ENCODE measurements at places on chromosomes 16 and 17.

DNA sequence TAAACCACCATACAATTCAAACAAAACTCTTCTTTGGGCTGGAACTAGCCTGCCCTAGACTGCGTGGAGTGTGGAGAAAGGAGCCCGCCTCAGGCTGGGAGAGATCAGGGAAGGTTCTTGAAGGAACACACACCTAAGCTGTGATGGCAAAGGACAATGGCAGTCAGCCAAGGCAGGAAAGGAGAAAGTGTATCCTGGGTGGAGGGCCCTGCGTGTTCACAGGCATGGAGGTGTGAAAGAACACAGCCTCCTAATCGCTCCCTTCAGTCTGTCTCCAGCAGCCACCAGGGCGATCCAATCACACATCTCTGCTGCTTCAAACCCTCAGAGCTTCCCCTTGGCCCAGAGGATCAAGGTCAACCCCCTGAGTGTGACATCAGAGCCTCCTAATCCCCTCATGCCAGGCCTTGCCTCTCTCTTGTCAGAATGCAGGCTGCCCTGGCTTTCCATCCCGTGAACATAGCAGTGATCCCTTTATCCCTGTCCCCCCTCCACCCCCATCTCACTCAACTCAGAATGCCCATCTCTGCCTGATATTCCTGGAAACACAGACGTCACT is 173.0 kb downstream of the KATNIP start:
- no peak for DNase-seq

DNA sequence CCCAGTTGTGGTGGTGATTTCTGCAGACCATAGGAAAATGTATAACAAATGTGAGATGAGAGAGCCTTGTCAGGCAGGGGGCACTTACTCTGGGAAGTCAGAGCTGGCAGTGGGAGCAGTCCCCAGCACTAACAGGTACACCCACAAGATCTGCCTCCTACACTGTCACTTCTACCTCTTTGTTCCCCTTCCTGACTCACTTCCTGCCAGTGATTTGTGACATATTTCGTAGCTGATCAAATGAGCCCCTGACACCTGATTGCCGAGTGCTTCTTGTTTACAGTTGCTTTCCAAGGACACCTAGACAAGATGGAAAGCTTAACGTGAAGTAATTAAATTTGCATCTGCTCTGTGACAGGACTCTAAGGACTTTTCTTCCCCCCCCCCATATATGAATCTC is 40.5 kb downstream of the FTO start:
- no peak for DNase-seq

GRCh38 chr16:65068151-65068740 is 53.6 kb downstream of the CDH11 start:
- no peak for DNase-seq

DNA sequence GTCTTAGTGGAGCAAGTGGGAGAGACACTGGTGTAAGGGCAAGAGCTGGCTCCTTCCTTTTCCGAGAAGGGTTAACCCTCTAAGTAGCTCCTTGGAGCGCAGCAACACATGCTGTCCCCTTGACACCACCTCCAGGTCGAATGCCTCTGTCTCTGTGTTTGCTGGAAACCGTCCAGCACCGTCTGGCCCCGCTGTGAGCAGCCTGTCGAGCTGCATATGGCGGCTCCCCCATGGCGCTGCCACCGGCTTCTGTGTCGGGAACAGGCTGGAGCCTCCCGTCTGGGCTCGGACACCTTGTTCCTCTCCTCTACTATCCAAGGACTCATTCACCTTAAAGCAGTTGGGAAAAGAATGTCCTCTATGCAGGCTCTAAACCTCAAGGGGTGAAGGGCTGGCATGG is 28.9 kb upstream of the WSCD1 start:
- no peak for DNase-seq

DNA sequence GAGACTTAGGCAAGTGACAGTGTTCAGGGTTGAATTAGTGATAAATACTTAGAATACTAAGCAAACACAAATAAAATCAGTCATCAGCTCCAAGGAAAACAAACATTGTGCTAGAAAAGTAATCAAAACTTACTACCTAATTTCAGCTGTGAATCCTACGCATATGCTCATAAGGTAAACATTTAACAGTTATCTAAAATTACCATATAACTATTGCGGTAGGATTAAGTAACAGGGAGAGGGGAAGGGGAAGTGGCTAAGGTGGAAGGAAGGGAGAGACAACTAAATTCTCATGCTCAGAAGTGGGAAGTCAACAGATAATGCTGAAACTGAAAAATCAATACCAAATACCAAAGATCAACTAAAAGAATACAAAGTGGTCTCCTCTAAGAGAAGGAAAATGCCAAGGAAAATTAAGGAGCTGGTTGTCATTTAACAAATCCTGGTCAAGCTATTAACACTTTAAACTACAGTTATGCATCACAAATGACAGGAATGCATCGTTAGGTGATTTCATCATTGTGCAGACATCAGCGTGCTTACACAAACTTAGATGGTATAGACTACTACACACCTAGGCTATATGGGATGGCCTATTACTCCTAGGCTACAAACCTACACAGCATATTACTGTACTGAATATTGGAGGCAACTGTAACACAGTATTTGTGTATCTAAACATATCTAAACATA is 20.0 kb downstream of the USP32 start:
- no peak for DNase-seq

DNA sequence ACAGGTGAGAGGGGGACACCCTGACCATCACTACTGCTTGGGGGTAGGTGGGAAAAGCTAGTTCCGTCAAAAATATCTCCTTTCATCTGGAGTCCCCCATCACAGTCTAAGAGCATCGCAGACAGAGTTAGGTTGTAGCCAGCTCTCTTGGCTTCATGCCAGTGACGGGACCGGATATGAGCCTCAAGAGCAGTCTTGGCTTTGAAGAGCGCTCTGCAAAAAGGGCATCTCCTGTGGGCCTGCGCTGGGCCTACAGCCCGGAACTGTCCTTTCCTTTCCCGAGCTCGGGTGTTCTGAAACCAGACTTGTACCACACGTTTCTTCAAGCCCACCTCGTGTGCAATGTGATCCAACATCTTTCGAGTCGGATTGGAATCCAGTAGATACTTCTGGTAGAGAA is 253.6 kb downstream of the ZFHX3 start:
- no peak for DNase-seq

DNA sequence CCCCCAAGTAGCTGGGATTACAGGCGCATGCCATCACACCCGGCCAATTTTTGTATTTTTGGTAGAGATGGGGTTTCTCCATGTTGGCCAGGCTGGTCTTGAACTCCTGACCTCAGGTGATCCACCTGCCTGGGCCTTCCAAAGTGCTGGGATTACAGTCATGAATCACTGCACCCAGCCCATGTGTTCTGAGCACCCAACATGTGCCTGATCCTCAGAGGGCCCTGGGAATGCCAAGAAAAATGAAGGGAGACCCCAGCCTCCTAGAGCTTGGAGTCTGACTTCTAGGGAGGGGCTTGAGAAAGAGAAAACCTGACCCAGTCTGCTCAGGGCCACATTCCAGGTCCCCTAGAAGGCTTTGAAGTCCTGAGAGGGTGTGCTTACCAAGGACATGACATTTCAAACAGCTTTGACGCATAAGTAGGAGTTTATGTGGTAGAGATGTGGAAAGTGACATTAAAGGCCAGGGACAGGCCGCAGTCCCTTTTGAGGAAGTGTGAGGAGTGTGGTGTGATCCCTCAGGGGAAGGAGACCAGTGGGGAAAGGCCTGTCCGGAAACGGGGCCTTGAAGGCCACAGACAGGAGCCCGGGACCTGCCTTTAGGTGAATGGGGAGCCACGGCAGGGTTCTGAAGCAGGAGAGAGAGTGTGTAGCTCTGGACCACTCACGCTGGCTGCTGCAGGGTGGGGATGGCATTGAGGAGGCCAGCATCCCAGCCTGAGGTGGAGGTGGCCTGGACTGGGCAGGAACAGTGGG is 1.1 kb upstream of the CCL22 start:
- DNase-seq, result no peak

DNA sequence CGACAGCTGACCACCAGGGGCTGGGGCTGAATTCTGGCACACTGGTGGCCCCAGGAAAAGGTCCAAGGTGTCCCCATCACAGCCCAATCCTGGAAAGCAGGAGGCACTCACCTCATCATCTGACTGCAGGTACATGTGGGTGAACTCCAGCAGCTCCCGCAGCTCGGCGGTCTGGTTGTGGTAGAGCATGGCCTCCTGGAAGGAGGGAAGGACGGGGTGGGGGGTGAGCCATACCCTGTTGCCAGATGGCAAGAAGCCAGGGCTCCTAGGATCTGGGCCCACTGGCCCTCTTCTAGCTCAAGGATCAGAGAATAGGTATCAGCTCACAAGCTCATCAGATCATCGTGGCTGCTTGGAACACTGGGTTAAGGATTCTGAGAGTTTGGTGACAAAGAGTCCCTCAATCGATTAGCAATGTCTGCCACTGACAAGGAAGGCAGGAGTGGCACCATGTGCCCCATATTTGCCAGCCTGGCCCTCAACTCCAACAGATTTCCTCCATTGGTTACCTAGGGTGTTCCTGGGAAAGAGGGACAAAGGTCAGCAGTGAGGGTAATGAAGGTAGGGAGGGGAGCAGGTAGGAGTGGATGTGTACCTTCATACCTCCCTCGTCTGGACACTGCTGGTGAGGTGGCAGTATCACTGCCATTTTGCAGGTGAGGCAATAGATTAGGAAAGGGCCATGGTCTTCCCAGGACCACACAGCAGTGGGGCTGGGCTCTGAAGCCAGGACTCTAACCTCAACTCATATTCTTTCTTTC is 4.9 kb downstream of the P3H4 start:
- DNase-seq, result no peak

GRCh38 chr16:15443753-15444152 is 9.4 kb downstream of the BMERB1 start:
- DNase-seq, result no peak

GRCh38 chr16:49353680-49354079 is 19.9 kb upstream of the C16orf78 start:
- DNase-seq, result no peak

DNA sequence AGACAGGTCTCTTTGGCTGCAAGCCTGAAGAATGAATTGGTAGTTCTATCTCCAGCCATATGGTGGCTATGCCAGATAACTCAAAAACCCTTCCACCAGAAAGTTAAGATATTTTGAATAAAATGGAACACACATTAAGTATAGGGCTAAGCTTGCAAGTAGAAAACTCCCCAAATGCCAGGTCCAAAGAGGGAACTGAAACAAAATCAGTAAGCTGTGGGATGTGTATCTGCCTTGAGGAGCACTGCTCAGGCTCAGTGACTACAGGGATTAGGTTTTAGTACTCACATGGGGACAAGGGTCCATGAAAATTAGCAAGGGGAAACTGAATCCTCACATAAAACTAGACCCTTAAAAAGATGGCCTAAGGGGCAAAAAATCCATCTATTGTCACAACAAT is 115.7 kb upstream of the PMFBP1 start:
- DNase-seq, result no peak

DNA sequence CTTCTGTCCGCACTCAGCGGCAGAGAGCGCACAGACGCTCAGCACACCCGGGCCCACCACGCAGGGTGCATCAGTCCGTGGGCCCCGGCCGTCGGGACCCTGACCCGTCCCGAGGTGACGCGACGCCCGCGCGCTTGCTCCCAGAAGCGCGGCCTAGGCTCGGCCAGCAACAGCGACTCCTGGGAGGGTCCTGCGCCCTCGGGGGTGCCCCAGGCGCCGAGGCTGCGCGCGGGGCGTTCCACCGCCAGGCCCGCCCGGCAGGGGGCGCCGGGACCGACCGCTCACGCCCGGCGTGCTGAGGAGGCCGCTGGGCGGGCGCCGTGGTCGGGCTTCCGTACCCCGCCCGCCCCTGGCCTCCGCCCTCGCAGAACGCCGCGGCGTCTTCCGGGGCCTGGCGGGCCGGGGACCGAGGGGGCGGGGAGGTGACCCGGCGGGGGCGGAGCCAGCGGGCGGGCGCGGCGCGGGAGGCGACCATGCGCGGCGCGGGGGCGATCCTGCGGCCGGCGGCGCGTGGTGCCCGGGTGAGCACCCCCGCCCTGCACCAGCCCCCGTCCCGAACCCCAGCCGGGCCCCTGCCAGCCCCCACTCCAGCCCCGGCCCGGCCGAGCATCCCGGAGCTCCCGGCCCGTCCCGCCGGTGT is at the start of gene CISD3:
Gene CISD3 (plus strand): TSS at position 456 of the 640 bp plus-strand sequence. CDS start 18 bp downstream, at position 474.
- peak; percentile 63 for DNase-seq

GRCh38 chr17:59627770-59628171 is 8.1 kb downstream of the CLTC start:
- no peak for DNase-seq

GRCh38 chr16:11245988-11246387 is 10.0 kb downstream of the SOCS1 start:
- no peak for DNase-seq

DNA sequence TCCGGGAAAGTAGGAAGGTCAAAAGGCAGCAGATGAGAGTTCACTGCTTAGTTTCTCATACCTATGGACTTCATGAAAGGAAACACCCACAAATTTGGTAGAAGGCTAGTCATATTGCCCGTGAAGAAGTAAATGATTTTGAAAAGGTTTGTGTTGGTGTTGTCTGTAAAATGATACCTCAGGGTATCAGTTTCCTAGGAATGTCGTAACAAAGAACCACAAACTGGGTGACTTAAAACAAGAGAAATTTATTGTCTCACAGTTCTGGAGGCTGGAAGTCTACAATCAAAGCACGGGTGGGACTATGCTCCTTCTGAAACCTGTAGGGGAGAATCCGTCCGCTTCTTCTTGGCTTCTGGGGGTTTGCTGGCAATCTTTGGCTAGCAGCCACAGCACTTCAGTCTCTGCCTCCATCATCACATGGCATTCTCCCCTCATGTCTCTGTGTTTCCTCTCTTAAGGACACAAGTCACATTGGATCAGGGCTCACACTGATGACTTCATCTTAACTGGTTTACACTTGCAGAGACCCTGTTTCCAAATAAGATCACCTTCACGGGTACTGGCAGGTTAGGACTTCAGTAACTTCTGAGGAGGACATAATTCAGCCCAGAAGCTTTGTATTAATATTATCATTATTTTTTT is 2.0 kb upstream of the NAE1 start:
- DNase-seq, result no peak

GRCh38 chr17:72520665-72521303 is 400.0 kb downstream of the SOX9 start:
- DNase-seq, result no peak

- no peak for DNase-seq
Measured at GRCh38 chr16:89510526-89510925, 2.3 kb downstream of the SPG7 start.

GRCh38 chr16:57807968-57808528 is 5.8 kb upstream of the KIFC3 start:
- DNase-seq, result peak; percentile 75

DNA sequence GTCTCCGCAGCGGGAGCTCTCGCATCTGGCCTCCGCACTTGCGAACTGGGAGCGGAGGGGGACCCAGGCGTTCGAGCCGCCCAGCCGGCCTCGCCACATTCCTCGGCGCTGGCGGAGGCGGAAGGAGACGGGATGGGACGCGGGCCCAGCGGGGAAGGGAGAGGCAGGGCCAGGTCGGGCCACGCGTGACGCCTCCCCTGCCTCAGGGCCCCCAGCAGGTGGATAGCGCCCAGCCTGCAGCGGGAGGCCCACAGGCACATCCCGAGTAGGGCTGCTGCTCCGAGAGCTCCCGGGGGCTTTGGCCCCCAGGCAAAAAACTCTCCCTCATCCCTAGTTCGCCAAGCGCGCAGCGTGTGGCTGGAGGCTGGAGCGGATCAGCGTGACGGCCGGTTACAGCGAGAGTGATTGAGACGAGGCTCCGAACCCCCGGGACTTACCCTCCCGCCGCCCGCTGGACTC is 800 bp downstream of the PLEKHH3 start:
- peak; percentile 45 for DNase-seq

All from endothelial cell of umbilical vein (primary cell).